ENCODE measurements at places on chromosomes 3 and 15. TPM values are rescaled to one million over a fixed set of nuclear protein-coding genes. Genes with fewer than 3 reads are reported as not detected.

DNA sequence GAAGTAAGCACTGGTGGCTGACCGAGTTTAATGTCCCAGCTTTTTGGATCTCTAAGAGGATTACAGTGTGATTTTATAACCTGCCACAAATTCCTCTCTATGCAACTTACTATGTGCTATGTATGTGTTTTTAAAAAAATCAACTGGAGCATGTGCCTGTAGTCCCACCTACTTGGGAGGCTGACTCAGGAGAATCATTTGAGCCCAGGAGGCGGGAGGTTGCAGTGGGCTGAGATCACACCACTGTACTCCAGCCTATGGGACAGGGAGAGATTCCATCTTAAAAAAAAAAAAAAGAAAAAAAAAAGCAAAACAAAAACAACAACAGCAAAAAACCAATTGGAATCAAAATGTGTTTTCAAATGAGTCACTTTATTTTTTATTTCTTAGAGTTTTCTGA lies 29.6 kb downstream of the DUT start:
- no peak for DNase-seq

GRCh38 chr3:168212664-168213285 lies 117.1 kb upstream of the GOLIM4 start:
- DNase-seq, result no peak

GRCh38 chr3:49295489-49296058 lies 18.5 kb upstream of the C3orf62 start:
- peak; percentile 26 for DNase-seq

- DNase-seq, result no peak
Measured at GRCh38 chr3:197168606-197169005, 129.8 kb downstream of the DLG1 start.

- DNase-seq, result peak; percentile 21
Measured at GRCh38 chr3:4351164-4351855, 48.1 kb downstream of the SETMAR start.

DNA sequence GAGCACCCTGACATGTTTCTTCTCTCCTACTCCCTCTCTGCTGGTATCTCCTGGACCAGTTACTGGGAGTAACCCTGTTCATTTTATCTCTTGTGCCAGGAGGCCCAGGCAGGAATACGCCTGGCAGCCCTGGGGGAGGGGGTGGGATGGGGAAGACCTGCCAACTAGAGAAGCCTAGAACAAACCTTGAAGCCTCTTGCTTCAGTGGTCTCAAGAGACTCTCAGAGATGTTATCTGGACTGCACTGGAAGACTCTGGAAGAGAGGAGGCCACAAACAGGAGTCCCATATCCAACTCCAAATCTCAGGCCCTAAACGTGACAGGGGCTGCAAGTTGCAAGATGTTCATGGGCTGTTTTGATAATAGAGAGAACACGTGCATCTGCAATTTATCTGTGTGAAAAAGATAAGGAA lies at the start of gene EPB42:
Gene EPB42, minus strand, starts transcription at position 28 of the 413 bp plus-strand sequence. CDS start 193 bp downstream, outside the sequence.
- no peak for DNase-seq

GRCh38 chr15:77480859-77481633 lies 60.4 kb downstream of the HMG20A start:
- no peak for DNase-seq

DNA sequence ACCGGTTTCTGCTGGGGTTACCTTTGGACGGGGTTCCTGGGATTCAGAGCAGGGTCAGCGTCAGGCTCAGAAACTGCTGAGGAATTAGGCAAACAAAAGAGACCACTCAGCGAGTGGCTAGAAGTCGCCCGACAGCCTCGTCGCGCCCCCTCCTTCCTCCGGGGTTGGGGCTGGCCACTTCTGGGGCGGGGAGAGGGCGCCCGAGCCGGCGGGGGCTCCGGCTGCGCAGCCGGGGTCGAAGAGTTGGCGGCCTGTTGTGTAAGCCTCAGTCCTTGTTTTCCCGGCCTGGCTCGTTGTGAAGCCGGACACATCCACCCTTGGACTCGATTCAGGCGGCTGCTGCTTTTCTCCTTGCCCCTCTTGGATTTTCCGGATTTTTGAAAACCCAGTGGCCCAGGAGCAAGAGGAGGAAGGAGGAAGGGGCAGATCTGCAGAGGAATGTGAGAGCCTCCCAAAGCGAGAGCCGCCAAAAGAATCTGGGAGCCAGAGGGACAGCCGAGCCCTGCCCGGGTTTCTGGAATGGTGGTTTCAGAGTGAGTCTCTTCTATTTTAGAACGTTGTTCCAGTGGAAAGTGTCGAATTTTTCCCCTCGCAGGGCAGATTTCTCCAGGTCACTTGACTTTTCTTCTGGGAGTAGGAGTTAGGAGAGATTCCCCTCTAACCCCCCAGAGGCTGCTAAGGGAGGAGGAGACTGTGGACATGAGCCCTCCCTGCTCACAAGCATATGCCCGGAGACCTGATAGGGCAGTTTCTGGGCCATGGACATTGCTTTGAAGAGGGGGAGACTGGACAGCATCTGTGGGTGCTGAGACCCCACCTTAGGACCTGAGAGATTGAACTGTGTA lies 666 bp downstream of the SNX33 start:
- peak; percentile 47 for DNase-seq

DNA sequence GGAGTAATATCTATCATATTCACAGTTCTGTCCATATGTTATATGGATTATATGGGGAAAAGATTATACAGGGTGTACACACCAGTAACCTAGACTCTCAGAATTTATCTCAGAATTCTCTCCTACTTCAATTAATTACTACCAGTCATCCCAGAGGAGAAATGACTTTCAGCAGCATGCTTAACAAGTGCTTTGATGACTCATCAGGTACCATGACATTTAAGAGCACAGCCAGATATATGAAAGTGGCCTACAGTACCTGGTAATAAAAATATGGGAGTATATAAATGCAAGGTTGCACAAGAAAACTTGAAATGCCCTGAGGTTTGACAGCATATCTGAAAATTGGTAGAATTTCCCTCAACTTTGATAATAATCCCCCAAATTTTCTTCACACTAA lies 1273.0 kb downstream of the OTOL1 start:
- no peak for DNase-seq

DNA sequence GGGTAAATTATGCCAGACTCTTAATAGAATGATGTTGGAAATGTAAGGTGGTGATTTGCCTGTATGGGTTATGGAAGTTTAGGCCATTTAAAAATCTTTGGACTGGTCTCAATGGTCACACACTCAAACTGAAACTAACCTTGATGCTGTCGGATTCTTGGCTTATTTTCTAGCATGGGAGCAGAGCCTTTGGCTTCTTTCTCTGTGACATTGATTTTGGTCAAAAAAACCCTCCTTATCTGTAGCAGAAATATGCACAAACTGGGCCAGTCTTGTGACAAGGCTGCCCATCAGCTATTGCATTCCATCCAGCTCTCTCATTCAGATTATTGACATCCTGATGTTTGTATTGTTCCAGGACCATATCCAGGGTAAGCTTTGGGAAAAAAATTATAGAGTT lies 35.9 kb downstream of the ARPP21 start:
- no peak for DNase-seq

- DNase-seq, result no peak
Measured at GRCh38 chr3:66326340-66326739, 105.5 kb downstream of the SLC25A26 start.

DNA sequence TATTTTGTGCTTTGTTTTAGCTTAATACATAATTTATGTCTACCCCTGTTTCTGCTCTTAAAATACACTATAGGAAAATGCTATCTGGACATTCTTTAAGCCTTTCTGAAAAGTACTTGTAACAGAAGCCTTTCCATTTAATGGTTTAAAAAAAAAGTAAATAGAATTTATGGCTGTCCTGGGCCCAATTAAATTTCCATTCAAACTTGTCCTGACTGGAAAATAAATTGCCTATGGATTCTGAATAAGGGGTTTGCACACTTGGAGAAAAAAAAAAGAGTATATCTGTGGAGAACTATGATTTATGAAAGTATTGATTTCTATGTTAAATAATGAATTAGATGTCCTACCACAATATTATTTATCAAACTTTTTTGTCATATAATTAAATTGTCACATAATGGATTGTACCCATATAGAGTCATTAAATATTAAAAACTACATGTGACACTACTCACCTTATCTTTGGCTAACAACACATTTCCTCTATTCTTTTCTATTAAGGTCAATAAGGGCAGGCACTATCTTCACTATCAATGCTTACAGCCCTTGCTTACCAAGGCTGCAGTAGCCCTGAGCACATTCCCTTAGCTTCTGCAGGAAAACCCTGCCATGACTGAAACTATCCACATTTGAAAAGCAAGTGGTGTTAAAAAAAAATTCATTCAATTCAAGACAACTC lies 396.1 kb upstream of the ROBO2 start:
- no peak for DNase-seq

BLM gene
- 1.6 TPM for polyA plus RNA-seq

TM6SF1 gene
- 4.7 TPM for polyA plus RNA-seq

HEXA gene
- polyA plus RNA-seq, result 103 TPM

Measured in small intestine (tissue), 16 donors.